Right ventricle myocardium superior (tissue), 1 donor: ENCODE measurements at places on chromosomes 16 and 17.

- no peak for DNase-seq
Observed at GRCh38 chr16:70494202-70494770, 29.1 kb downstream of the COG4 start.

GRCh38 chr16:86288716-86289294, 221.5 kb upstream of the FOXF1 start:
- DNase-seq, result no peak

GRCh38 chr17:29205047-29205446, 24.8 kb upstream of the MYO18A start:
- no peak for DNase-seq

DNA sequence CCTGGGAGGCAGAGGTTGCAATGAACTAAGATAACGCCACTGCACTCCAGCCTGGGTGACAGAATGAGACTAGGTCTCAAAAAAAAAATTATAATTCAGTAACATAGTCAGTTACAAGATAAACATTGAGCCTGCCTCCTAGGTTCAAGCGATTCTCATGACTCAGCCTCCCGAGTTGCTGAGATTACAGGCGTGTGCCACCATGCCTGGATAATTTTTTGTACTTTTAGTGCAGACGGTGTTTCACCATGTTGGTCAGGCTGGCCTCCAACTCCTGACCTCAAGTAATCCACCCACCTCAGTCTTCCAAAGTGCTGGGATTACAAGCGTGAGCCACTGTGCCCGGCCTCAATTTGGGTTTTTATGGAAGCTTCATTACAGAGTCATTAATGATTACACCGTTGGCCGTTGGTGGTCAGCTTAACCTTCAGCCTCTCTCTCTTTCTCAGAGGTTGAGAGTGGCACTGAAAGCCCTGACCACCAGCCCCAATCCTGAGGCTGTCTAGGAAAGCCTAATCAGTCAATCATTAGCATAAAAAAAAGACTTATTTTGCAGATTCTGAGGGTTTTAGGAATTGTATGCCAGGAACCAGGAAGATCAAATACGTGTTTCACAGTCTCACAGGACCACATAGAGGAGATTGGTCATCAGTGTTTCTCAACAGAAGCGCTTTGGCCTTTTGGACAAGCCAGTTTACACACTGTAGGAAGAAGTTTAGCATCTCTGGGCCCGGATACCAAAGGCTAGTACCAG, 1.3 kb upstream of the LRRC37A3 start:
- no peak for DNase-seq

GRCh38 chr17:14514973-14515372, 214.1 kb downstream of the HS3ST3B1 start:
- no peak for DNase-seq

DNA sequence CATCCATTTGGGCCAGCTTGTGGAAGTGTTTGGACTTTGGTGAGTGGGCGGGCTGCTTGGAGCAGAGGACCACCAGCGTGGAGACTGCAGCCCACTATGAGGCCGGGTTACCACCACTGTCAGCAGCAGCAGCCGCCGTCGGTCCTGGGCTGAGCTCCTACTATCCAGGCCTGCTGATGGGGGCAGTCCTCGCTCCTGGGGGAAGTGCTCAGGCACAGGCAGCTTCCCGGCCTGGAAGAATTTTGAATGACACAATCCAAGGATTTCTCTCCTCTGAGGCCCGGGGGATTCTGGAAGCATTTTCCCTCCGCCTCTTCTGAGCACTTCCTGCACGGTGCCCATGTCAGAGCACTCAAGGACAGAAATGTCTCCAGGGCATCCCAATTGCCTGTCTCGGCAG, 5.3 kb upstream of the NOD2 start:
- DNase-seq, result no peak

GRCh38 chr16:66391726-66392670, 25.5 kb downstream of the CDH5 start:
- DNase-seq, result peak; percentile 68

DNA sequence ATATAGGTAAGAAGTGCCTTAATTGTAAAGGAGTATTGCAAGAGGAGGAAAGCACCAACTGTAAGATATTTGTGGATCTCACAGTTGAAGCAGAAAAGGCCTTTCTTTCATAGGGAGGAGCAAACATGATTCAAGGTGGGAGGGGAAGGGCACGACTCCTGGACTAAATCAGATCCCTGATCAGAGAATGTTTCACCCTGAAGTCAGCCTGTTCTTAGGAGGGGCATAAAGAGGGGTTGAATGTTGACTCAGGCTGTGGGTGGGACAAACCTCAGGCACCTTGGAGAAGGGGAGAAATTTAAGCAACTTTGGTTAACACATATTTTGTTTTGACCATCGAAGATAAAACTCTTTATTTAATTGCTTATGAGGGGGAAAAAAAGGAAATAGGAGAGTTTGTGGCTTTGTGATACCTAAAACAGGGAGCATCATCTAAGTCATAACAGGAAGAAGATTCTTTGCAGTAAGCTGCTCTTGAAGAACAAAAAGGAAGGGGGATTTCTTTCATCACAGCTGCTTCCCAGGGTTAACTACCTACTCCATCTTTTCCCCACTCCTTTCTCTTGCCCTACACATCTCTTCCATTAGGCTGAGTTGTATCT, 158.6 kb upstream of the ZNF267 start:
- DNase-seq, result no peak

DNA sequence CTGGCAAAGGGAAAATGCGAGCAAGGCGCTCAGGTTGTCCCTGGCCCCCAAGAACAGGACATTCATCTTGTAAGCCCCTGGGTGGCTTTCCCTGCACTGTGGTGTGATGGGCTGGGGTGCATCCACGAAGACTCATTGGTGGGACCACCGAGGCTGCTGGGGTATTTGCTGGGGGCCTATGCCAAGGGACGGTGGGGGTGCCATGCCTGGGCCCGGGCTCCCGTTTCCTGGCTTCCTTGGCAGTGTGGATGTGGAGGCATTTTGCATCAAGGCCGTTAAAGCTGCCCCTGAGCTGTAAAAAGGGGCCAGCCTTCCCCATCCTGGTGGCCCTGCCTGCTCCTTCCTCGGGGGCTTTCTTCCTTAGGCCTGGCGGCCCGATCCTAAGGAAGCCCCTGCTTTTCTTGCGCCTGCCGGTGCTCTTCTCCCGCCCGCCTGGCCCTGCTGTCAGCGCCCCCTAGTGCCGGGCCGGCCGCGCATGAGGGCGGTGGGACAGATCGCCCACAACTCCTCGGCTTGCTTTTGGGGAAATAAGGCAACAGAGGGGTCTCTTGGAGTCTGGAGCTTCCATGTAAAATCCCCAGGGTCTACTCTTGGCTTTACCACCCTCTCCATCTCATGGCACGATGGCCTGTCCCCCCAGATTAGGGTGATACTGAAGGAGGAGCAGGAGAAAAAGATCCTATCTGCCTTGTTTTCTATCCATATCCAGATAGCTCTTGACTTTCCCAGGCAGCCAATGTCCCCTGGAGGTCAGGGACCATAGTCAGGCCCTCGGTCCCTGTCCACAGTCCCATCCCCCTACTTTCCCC, 9.8 kb upstream of the TBX2 start:
- DNase-seq, result peak; percentile 67

GRCh38 chr17:20241855-20242254, 225.5 kb downstream of the LGALS9B start:
- DNase-seq, result no peak

DNA sequence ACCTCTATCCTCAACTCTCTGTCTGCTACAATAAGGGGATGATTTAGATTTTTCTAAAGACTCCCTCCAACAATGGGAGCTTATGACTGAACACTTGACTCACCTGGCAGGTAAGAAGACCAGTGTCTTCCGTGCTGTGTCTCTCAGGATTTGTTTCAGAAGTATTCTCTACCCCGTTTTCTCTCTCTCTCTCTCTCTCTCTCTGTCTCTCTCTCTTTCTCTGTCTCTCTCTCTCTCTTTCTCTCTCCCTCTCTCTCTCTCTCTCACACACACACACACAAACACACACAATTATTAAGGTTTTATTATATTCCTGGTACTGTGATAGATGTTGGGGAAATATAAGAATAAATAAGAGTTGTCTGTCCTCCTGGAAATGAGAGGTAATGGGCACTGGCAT, 263.9 kb downstream of the TOX3 start:
- DNase-seq, result no peak

GRCh38 chr17:57260325-57261083, 4.2 kb downstream of the MSI2 start:
- no peak for DNase-seq

GRCh38 chr16:27759301-27759871, 209.4 kb downstream of the KATNIP start:
- no peak for DNase-seq

DNA sequence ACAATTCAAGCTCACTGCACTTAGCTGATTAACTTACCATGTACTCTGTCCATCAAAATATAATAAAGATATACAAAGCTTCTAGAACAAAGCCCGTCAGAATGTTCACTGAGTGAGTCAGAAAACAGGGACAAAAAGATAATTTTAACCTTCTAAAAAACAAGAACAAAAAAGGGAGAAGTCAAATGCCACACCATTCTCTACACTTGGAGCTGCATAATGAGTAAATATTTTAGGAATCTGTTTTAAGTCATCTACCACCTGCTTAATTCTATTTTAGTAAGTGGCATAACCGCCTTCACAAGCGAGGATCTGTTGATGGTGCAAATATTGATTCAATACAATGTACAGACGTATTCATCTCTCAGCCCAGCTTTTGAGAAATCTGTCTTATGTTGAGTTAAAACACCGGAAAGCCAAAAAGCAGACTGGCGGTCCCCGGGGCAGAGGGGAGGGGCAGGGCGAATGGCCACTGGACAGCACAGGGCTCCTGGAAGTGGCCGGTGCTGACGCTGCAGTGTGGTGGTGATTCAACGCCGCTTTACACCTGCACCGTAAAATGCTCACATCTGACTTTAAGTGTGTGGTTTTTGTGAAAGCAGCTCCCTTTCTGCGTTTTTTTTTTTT, 20.1 kb downstream of the RAB40B start:
- DNase-seq, result no peak

- peak; percentile 91 for DNase-seq
Observed at GRCh38 chr16:88686439-88687253, at the start of gene SNAI3. TSS of gene SNAI3 (minus strand) at chr16:88686507. CDS start at chr16:88686406, 101 bp downstream.

GRCh38 chr17:12851901-12852435, 62.7 kb downstream of the ARHGAP44 start:
- DNase-seq, result no peak

- no peak for DNase-seq
Observed at GRCh38 chr16:61842666-61843065, 193.6 kb downstream of the CDH8 start.
